ENCODE measurements at places on chromosomes 2 and 18.

DNA sequence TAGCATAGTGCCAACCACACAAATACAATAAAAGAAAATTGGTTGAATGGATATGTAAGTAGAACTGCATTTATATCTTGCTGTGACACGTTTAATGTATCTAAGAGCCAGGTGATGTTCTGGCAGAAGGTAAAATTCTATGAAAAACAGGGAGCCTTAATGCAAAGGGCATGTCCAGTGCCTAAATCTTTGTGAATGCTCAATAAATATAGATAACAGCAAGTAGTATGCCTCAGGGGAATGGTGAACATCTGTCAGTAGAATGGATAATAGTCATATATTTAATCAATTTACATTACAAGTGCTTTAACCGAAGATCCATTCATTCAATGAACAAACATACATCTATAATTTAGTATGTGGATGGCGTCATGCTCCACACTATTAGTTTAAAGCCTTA, 43.7 kb upstream of the NYAP2 start:
- no peak for DNase-seq

DNA sequence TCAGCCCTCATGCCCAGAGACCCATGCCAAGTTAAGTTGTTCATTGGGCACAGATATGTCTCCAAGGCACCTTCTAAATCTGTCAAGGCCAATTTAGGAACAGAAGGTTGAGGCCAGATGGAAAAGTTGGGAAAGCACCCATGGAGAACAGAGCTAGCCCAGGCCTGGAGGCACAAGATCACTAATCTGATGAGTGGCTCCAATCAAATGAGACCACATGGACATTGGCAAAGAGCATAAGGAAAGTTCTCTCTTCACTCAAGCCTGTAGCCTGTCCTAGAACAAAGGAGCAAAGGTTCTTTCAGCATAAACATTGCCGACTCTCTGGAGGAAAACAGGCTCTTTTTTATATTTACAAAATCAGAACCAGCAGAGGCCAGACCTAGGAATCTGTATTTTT, 154.8 kb downstream of the RNF152 start:
- DNase-seq: no peak

- DNase-seq: no peak
These were observed 466.8 kb upstream of the MEX3C start for GRCh38 chr18:51664236-51664635.

- peak; percentile 91 for DNase-seq
These were observed 136.5 kb downstream of the ZNF236 start for GRCh38 chr18:76958692-76959341.

GRCh38 chr2:232891621-232892071, 21.6 kb downstream of the SNORC start:
- DNase-seq: no peak

- DNase-seq: no peak
These were observed 181.2 kb downstream of the THADA start for GRCh38 chr2:43414586-43415135.

DNA sequence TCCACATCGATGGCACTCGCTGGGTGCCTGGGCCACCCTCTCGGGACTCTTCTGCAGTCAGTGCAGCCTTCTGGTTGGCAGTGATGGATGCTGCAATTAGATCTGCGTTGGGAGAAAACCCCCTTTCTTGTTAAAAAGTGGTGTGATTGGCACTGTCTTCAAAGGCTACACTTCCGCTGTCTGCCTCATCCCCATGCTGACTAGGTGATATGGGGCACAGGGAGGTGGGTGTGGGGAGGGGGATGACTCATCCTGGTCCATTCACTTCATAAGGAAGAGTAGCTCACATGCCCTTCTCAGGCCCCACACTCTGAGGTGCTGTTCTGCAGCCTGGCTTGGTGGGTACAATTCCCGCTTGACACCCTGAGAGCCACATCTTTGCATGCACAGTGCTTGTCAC, 77.4 kb downstream of the THNSL2 start:
- DNase-seq: no peak

GRCh38 chr2:133576714-133577113, 8.5 kb upstream of the NCKAP5 start:
- no peak for DNase-seq

GRCh38 chr2:126317790-126318431, 338.0 kb upstream of the GYPC start:
- DNase-seq: no peak

- DNase-seq: no peak
These were observed 9.2 kb downstream of the CNTNAP5 start for GRCh38 chr2:124034265-124034664.

DNA sequence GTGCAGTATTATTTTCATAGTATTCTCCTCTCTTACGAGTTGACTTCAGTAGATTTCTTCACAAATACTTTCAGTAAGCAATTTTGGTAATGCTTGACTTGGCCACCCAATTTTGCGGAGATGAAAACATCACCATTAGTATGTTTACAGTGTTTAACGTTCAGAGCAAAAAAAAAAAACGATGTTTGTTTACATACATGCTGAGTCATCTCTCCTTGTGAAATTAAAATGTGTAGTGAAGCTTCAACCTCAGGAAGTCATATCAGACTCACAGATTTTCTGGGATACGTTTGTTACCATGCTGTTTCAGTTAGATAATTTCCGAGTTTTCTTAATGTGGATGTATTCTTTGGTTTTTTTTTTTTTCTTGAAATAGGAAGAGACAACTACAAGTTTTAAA, 100.1 kb downstream of the CTNNA2 start:
- DNase-seq: no peak

DNA sequence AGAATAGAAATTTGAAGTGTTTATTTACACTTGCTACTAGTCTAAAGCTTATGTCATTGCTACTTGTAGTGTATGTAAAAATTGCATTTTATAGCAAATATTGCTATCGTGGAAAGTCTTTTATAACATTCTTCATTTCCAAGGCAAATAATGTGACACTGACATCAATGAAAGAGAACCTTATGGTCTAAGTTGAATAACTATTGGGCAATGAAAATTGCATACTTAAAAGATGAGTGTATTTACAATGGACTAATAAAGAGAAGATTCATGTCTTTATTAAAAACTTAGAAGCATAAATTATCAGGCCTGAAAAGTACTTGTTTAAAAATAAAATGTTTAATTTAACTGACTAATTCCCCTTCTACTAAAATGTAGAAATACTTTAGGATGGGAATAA, 82.2 kb downstream of the LRP1B start:
- no peak for DNase-seq

DNA sequence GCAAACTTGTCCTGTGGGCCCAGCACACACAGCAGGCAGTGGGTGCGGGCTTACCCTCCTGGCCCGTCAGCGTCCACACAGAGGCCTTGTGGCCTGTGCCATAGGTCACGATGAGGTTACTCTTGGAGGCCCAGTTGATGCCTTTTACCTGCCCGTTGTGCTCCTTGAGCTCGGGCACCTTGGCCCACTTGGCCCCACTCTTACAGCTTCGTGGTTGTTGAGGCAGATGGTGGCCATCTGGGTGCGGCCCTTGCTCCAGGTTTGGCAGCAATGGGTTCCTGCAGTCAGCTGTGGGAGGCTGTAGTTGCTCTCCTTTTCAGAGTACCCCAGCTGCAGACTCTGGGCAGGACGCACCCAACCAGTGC, 45.5 kb upstream of the PTH2R start:
- no peak for DNase-seq

GRCh38 chr2:218806346-218806978, 24.5 kb downstream of the CYP27A1 start:
- DNase-seq: peak; percentile 62

GRCh38 chr2:226429476-226429875, 370.1 kb downstream of the IRS1 start:
- DNase-seq: no peak

DNA sequence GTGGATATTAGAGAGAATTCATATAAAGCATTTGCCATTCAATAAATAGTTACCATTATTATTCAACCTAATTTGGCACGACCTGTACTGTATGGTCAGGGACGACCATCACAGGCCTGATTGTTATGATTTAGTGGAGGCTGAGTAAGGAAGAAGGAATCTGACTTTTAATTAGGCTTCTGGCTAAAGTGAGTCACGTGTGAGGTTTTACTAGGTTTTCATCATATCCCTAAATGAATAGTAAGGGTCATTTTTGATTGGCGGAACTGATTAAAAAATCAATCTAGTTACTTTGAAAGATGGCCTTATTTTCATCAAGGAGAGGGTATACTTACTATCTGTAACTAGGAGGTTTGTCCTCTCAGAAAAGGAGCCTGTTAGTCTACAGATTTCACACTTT, 143.4 kb downstream of the ADCYAP1 start:
- DNase-seq: no peak

GRCh38 chr2:174577967-174578589, 19.5 kb downstream of the WIPF1 start:
- DNase-seq: no peak

- DNase-seq: no peak
These were observed 76.4 kb downstream of the METTL4 start for GRCh38 chr18:2494921-2495320.

- no peak for DNase-seq
These were observed 11.5 kb upstream of the C2orf42 start for GRCh38 chr2:70202236-70202806.

- DNase-seq: no peak
These were observed 2.3 kb downstream of the PRKD3 start for GRCh38 chr2:37322368-37322767.

- DNase-seq: no peak
These were observed 242.6 kb upstream of the OSR1 start for GRCh38 chr2:19600982-19601381.

DNA sequence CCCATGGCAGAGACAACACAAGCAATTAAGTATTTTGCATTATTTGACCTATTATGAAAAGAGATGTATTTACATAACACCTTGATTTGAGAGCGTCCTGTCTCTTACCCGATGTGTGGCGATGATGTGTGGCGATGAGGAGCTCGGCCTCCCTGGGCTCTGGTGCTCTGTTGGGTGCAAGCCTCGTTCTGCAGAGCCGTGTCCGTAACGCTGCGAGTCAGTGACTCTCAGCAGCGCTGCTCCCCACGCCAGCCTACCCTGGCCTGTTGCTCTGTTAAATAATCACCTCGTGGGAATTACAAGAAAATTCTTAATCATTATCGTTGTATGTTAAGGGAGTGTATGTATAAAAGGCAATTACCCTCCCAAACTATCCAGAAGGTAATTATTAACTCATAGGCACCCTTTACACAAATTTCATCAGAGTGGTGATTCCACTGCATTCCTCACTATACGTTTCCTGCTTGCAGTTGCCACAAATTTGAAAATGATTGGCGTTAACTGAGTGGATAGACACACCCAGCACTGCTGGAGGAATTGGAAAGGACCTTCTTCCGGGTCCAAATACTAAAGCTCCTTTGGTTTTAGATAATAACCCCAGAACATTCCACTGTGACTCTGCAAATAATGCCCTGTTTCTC, 52.0 kb upstream of the NFATC1 start:
- no peak for DNase-seq

GRCh38 chr2:177649568-177650518, 257.3 kb downstream of the AGPS start:
- no peak for DNase-seq

- DNase-seq: no peak
These were observed 5.9 kb downstream of the CSRNP3 start for GRCh38 chr2:165475277-165476004.

GRCh38 chr2:45804987-45805755, 153.7 kb downstream of the PRKCE start:
- no peak for DNase-seq

DNA sequence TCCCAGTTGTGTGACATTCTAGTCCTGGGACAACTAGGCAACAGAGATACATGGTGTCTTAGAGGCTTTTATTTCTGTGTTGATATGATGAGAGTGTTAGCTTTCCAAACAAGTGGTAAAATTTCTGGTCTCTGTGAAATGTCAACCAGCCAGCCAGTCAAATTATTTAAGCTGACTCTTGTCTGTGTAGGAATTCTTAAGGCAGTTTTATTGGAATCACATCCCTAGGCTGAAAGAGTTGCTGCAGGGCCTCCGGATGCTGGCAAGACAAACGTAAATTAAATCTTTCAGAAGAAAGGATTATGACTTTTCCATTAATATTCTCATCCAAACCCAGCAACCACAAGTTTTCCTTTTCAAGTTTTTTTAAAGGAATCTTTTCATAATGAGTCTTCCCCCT, 44.6 kb downstream of the SERPINB7 start:
- DNase-seq: no peak

DNA sequence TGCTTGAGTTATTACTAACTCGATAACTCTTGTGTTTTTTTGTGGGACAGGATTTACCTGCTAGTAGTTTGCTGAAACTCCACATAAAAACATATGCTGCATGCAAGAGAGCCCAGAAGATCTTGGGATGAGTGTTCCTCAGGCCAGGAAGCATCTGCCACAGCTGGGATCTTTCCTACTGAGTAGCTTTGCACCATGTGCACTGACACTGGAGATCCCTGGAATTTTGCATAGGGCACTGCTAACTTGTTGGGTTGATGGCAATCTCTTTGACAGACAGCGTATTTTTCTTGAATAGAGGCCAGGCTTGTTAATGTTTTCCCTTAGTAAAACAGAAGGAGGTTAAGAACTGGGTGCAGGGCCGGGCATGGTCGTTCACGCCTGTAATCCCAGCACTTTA, 808 bp upstream of the SERPINB11 start:
- no peak for DNase-seq

- DNase-seq: no peak
These were observed 125.2 kb upstream of the PIK3C3 start for GRCh38 chr18:41829647-41830516.

DNA sequence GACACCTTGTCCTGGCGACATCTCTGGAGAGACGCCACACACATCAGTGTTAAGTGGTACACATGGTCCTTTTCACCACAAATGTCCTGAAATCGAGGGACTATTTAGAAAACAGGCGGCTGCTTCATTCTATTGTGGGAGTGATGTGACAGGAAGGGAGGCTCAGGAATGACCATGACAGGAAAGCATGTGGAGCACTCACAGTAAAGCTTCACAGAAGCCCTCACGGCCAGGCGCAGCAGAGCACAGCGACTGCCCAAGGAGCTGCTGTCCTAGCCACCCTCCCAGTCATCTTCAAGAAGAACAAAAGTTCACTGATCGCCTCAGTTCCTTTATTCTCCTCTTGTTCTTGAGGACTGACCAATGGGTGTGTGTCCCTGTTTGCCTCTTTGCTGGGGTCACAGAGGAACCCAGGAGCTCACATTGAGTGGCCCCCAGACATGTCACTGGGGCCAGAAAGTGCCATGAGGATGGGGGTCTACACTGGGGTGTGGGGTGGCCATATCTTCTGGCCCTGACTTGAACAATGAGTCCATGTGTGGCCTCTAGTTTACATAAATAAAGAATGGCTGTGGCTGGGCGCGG, 84.6 kb upstream of the RANBP2 start:
- no peak for DNase-seq

DNA sequence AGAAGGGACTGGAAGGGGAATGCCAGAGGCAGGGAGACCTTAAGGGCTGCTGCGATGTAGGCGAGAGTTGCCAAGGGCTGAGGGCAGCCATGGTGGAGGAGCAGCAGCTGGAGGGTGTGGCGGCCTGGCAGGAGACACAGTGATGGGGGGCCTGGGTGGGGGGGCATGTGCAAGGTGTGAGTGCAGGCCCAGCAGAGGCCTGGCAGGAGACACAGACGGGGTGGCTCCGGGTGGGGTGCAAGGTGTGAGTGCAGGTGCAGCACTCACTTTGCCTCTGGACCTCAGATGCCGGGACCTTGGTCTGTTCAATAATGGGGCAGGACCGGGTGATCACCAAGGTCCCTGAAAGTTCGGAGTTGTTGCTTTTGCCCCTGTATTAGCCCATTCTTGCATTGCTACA, 76.2 kb upstream of the ODC1 start:
- no peak for DNase-seq

- no peak for DNase-seq
These were observed 25.0 kb upstream of the CXXC1 start for GRCh38 chr18:50312296-50313030.
